HS-27A (cell line): ENCODE measurements at places on chromosomes 6 and 20.

DNA sequence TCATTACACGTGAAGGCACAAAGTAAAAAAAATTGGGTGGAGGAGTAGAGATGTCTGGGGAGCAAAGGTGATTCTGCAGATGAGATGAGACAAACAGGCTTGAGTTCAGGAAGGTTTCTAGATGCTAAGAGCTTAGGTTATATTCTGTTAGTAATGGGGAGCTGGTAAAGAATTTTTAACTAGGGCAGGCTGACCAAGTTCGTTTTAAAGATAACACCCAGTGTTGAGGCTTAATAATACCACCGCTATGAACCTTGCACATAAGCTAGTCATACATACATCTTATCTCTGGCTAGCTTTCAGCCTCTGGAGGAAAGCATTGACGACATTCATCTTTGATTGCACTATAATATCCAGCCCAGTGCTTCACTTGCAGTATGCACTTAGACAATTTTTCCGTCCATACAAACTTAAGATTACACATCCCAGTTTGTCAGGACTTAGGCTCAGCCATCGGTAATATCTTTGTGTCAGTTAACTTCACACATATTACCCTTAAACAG is 12.1 kb downstream of the NHSL1 start:
- no peak for DNase-seq

DNA sequence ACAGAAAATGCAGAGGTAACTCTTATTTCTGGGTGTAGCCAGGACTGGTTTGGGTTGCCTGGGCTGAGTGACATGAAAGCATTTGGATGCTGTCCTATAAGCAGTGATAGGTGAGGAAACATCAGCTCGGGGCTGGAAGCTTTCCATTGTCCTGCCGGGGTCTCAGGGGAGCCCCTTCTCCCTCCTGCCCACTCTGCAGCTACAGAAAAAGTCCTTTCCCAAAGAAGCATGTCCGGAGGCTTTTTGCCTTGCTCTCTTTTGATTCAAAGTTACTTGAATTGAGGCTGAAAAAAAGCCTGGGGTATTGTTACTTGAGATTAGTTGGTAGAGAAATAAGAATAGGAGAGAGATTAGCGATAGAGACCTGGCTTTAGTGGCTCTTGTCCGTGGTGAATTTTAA is 90.7 kb upstream of the ZNFX1 start:
- no peak for DNase-seq

DNA sequence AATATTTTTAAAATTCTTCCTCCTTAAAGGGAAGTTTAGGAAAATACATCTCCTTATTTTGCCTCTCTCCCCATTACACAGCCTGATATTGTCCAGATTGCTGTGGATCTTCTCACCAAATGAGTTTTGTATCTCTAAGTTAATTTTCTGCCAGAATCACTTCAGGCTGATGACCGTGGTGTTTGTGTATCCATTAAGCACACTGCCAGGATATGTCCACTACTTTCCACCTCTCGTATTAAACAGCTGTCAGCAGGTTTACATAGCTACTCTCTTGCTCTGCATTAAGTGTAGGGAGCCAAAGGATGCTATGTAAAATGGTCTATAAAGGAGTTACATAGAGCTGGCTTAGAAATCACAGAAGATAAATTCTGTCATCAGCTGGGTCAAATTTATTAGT is 201.1 kb downstream of the ZFAND3 start:
- DNase-seq: no peak

DNA sequence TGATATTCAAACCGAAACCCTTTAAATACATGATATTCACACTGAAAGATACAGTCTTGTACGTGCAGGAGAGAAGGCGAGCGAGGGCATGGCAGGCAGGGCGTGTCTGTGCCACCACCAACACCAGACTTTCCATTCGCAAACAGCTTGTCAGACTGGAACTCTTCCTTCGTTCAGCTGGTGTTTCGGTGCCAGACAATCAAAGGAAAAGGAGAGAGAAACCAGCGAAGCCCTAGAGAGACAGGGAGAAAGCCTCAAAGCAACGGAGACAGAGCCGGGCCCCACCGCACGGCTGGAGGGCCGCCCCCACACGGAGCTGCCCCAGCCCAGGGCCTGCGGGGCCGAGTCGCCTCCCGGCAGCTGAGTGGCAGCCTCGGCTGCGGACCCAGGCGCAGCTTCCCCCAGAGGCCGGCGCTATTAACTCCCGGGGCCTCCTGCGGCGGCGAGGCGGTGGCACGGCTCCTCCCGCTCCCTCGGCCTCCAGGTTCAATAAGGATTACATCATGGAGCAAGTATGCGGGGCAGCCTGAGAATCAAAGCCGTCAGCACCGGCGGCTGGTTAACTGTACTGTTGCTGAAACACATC is 32.1 kb upstream of the NR2E1 start:
- no peak for DNase-seq

- no peak for DNase-seq
Measured at GRCh38 chr6:84017709-84018452, 15.7 kb upstream of the MRAP2 start.

DNA sequence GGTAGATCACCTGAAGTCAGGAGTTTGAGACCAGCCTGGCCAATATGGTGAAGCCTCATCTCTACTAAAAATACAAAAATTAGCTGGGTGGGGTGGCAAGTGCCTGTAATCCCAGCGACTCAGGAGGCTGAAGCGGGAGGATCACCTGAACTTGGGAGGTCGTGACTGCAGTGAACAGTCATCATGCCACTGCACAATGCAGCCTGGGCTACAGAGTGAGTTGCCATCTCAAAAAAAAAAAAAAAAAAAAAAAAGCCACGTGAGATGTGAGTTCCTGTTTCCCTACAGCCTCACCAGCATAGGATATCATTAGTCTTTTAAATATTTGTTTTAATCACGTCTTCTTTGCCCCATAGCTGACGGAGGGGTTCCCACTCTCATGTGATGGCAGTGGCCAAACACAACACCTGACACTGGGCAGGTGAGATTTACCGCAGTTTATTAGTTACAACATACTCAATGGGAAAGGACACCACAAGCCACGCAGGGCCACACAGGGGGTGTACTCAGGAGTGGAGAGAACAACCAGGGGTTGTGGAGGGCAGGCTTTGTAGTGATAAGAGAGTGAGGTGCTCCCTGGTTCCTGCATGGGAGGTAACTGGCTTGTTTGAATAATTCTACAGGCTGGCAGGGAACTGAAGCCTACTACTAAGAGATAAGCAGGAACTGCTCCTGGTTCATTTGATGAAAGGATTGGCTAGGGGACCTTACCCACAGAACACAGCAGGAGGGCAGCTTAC is 4.6 kb upstream of the LZTS3 start:
- DNase-seq: no peak
